Stimulated activated CD4-positive, alpha-beta T cell treated with anti-CD3 and anti-CD28 coated beads, Interleukin-2, amount 100 ng/mL, for 24 hours (primary cell): ENCODE measurements at places on chromosomes 4 and X.

GRCh38 chr4:2583517-2583916, 47.1 kb downstream of the FAM193A start:
- no peak for DNase-seq

DNA sequence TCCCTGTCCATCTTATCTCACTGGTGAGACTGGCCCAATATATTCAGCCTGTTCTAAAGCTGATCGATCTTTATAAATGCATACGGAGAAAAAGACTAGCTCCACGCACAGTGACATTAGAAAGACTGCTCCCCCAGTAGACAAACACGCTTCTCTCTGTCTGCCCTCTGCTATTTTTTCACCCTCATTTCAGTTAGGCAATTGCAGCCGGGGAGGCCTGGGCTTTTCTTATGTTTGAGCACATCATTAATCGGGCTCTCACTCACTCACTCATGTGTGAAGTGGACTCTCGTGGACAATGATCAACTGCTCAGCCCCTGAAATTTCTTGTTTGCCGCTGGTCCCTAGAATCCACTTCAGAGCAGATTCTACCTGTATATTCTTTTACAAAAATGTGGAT, 824.7 kb upstream of the TENM3 start:
- DNase-seq, result no peak

DNA sequence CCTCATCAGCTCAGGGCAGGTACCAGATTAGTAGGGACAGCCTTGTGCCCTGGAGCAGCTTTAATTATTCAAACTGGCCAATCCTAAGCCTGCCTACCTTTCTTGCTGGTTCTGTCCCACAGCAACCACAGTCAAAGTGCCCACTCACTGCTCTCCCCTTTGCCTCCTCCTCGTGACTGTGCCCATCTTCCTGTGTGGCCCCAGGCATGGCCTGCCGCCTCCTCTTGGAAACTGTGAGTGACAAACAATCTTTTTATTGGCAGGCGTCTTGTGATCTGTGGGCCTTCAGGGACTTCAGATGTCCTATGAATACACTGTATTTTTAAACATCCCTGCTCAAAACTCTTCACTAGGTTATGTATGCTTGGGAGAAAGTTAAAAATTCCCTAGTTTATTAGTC, 22.8 kb upstream of the NSG1 start:
- no peak for DNase-seq

DNA sequence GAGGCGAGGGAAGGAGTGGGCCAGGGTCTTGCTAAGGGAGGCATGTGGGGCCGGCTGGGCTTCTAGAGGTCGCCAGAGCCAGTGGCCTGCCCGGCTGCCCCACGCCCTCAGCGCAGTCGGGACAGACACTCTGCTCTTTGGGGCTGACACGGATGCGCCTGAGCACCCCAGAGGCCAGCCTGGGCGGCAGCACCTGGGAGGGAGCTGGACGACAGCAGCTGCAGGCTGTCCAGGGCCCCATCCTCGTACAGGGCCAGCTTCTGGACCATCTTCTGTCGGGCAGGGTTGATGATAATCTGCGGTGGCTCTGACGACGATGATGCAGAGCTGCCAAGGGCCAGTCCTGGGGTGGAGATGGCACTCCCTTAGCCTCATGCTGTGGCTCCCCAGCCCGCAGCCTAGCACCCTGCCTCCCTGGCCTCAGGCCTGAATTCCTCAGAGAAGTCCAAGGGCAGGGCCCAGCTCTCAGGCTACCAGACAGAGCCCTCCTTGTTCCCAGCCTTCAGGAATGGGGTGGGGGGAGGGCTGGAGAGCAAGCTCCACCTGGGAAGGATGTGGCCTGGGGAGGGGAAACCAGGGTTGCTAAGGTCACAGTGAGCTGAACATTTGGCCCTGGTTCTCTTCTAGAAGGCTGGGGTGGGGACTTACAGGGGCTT, 7.2 kb downstream of the IRAK1 start:
- DNase-seq, result no peak

DNA sequence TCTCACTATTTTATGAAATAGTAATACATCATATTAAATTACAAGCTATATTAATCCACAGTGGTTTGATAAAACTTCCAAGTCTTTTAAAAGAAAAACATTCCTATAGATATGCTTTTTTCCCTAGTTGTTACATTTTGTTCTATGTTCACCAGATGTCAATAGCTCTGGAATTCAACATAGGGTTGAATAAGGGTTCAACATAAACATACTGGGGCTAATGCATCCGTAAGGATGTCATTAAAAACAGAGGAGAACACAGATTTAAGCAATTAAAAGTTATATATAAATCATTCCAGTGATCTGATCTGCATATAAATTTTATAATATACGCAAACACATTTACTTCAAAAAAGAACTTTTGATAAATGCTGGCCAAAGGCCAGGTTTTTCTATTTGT, 32.5 kb downstream of the SULT1B1 start:
- no peak for DNase-seq

- DNase-seq, result no peak
These were observed at the start of gene NAA11 for GRCh38 chr4:79325864-79326328. Gene NAA11 (minus strand): TSS chr4:79326061. CDS start chr4:79325877, 184 bp downstream.

DNA sequence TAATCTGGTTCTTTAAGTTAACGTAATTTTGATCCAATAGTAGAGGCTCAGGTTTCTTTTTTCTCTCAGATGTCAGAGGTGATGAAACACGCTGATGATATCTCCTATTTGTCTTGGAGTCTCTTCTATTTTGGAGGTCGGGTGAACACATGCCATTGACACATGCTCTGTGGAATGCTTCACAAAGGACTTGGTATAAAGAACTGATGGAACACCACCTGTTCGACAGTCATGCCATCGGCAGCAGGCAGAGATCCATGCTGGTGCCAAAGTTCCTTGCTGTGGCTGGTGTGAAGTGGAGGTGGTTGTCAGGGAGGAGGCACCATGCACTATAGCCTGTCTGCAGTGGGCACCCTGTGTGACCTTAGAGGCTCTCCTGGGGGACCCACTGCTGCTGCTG, 94.9 kb downstream of the ATP8A1 start:
- no peak for DNase-seq

DNA sequence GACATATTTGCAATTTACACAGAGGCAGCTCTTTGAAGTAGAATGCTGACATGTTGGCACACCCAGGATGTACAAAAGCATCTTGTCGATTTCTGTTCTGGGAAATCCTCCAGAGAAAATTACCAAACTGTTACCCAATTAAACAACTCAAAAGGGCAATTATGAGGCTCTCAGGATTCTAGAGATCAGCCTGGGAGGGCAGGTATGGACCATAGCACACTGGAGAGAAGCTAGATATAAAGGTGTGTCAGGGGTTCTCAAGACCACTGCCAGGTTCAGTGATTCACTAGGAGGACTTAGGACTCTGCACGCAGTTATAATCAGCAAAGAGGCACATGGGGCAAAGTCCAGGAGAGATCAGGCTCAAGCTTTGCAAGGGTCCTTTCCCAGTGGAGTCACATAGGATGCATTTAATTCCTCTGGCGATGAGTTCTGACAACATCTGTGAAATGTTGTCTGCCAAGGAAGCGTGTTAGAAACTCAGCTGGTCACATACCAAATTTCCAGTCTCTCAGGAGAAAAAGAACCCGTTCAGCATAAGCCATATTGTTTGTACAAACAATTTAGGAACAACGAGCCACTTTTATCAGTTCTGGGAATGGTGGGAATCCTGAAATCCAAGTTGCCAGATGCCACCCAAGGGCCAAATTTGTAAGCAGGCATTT, 100.8 kb downstream of the SYTL5 start:
- DNase-seq, result no peak

DNA sequence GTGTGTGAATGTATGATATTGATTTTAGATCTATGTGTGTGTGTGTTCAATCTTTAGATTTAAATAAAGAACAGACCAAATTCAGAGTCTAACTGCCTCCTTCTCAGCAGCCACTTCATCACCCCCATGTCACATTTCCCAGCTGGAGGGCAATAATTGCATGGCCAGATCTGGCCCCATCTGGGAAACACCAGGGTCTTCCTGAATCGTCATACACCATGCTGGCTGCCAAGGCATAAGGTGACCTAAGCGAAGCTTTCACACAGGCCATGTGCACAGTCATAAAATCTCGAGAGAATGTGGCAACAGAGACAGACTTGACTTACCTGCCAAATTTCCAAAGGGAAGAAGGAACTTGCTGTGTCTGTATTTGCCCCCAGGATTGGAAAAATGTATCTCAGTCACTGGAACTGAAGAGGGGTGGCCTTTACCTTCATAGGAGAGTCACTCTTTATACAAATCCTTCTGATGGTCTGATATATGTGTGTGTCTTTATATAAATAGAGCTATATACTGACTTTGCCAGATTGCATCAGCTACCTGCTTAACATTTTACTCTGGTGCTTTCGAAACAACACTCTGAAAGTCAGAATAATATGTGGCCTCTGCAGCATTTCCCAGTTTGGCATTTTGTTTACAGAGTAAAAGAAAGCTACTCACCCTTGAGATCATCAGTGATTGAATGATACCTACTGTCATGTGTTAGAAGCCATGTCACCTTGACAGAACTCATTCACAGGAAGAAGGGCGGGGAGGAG, at the start of gene PLAC1:
Gene PLAC1 (minus strand): TSS at position 470 of the 758 bp plus-strand sequence. CDS start 91,789 bp downstream, outside the sequence.
- no peak for DNase-seq

DNA sequence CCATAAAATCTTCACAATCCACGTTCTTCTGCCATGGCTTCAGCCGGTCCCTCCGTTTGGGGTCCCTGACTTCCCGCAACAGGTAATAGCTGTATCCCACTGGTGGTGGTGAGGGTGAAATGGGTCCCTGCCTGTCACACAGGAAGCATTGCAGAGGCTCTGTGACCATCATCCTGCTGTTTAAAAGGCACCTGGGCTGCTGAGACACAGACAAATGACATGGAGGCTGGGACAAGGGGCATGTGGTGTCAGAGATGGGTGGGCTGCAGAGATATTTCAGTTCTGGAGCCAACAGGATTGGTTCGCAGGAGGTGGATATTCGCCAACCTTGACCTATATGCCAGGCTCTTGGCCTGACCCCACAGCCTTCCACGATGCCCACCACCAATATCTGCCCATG, 82.1 kb downstream of the JAKMIP1 start:
- no peak for DNase-seq

- DNase-seq, result no peak
These were observed 26.5 kb downstream of the GPR143 start for GRCh38 chrX:9739130-9739529.

- DNase-seq, result no peak
These were observed 5.0 kb downstream of the HPSE start for GRCh38 chr4:83329521-83330110.

GRCh38 chrX:129617420-129617819, 37.3 kb downstream of the APLN start:
- DNase-seq, result no peak

GRCh38 chr4:173289353-173289727, 44.8 kb downstream of the HMGB2 start:
- no peak for DNase-seq

- no peak for DNase-seq
These were observed 359.9 kb upstream of the AGA start for GRCh38 chr4:177802162-177802561.

DNA sequence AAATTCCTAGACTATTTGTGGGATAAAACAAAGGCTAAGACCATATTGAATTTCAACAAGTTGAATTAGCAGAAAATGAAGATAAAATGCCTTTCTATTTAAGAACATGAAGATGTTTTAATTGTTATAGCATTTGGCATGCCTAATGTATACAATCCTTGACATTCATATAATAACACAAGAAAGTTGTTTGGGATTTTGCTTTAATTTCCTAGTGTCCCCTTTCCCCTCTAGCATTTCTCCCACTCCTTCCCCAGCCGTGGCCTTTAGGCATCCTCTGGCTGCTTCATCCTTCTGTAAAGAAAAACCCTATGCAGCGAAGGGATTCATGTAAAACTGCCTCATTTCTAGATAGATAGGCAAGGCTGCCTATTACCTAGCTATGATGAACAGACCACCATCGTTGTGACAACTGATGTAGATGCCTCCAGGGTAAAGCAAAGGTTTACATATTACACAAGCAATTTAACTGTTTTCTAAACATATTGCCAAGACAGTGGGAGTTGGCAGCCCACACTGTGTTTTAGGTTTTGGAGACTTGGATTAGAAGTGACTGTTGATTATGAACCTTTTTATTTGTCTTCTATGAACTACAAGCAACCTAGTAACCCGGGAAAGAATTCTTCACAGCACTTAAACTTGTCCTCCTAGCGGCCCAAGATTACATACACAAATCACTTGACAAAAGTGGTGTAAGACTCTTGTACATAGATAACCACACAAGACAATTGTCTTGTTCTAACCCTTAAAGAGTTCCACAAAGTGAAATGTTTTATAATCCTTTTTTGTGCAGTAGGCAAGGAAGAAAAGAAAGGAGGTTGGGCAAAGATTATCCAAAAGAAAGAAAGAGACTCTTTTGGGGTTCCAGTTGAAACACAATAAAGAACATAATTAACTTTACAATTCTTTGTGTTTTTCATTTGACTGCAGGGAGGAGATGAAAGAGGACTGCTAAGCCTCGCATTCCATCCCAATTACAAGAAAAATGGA, 59.9 kb downstream of the HHIP start:
- DNase-seq, result no peak

GRCh38 chrX:139931646-139932072, 1.2 kb downstream of the ATP11C start:
- no peak for DNase-seq

- no peak for DNase-seq
These were observed 45.0 kb downstream of the PIR start for GRCh38 chrX:15448010-15448639.

DNA sequence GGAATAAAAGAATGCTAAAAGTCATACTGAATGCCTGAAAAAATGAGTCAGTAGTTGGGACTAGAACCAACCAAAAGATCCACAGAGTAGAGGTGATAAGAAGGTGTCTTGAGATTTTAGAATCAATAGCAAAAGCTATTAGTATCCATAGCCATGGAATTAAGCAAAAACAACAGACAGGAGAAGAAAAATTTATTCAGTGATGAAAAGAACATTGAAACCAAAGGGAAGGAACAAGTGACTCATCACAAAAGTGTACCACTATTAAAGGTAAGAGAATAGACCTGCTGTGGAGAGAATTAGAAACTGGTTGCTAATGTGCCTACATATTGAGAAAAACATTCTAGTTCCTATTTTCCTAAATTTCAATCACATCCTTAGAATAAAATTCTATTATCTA, 182.0 kb upstream of the NEIL3 start:
- DNase-seq, result no peak

- DNase-seq, result no peak
These were observed 194.0 kb upstream of the BOD1L1 start for GRCh38 chr4:13821522-13821921.

DNA sequence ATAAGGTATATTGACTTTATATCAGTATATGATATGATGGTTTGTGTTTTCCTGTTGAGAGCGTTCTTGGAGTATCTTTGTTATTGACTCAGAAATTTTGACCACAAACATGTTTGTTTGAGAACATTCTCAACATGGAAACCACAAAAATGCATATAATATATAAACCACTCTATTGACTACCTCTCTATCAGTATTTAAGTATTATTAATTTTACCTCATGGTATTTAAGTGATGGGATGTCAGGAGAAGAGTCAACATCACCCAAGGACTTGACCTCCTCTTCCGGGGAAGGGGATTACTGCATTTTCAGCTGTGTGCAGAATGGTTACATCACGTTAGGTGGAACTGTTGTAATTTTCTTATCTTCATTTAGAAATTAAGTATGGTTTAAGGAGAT, 54.3 kb upstream of the PUDP start:
- no peak for DNase-seq
